Activated CD8-positive, alpha-beta memory T cell treated with anti-CD3 and anti-CD28 coated beads for 1 hour (primary cell): ENCODE measurements at places on chromosomes 6 and 20.

GRCh38 chr6:6758915-6759654, 170.6 kb downstream of the LY86 start:
- DNase-seq: no peak

GRCh38 chr6:138521790-138522189, 22.5 kb upstream of the NHSL1 start:
- no peak for DNase-seq

DNA sequence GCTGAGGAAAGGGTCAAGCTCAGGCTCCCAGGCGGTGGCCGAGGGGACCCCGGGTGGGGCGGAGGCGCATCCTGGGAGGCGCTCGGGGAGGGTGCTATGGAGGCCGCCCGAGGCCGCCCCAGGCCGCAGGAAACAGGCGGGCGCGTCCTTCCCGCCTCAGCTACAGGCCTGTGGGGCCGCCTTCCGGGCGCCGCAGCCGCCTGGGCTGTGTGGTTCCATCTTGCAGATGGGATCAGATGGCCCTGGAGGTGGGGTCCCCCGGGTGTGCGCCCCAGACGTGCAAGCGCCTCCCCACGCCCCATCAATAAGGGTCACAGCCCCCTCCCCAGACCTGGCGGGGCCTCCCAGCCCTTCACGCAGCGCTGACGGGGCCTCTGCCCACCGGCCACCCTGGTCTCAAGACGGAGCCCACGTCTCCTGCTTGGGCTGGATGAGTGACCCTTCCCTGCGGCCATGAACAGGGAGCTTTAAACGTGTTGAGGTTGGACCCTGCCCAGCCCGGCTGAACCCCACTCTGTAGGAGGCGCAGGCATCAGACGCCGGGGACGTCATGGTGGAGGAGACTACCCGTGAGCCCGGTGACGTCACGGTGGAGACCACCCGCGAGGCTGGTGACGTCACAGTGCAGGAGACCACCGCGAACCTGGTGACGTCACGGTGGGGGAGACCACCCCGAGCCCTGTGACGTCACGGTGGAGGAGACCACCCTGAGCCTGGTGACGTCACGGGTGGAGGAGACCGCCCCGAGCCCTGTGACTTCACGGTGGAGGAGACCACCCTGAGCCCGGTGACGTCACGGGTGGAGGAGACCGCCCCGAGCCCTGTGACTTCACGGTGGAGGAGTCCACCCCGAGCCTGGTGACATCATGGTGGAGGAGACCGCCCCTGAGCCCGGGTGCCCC, 267.0 kb downstream of the DLL1 start:
- DNase-seq: no peak

DNA sequence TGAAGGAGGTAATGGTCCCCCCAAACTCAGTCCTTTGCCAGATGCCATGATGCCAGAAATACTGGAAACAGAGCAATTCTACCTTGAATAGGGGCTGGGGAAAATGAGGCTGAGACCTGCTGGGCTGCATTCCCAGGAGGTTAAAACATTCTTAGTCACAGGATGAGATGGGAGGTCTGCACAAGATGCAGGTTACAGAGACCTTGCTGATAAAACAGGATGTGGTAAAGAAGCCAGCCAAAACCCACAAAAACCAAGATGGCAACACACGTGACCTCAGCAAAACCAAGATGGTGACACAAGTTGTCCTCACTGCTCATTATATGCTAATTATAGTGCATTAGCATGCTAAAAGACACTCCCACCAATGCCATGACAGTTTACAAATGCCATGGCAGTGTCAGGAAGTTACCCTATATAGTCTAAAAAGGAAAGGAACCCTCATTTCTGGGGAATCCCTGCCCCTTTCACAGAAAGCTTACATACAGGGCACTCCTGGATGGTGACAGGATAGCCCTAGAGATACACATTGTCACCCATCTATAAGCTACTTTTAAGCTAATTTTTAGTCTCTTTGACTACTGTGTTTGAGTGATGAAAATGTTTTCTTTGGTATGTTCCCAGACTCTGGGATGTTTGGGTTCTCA, 979.7 kb downstream of the TBC1D32 start:
- DNase-seq: no peak

DNA sequence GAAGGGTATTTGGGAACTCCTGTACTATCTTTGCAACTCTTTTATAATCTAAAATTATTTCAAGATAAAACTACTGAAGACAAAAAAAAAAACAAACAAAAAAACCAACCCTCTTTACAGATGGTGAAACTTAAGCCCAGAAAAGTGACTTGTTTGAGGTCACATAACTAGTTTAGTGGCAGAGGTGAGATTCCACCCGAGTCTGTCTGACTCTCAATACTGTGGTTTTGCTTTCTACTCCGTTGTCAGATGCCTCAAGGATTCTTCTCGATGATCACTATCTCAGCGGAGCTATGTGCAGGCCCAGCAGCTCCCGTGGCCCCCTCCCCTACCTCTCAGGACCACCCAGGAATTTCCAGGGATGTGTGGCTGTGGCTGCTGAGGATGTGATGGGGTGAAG, 36.1 kb upstream of the KCNB1 start:
- no peak for DNase-seq

- no peak for DNase-seq
Observed at GRCh38 chr6:143775336-143775735, 67.8 kb upstream of the LTV1 start.

DNA sequence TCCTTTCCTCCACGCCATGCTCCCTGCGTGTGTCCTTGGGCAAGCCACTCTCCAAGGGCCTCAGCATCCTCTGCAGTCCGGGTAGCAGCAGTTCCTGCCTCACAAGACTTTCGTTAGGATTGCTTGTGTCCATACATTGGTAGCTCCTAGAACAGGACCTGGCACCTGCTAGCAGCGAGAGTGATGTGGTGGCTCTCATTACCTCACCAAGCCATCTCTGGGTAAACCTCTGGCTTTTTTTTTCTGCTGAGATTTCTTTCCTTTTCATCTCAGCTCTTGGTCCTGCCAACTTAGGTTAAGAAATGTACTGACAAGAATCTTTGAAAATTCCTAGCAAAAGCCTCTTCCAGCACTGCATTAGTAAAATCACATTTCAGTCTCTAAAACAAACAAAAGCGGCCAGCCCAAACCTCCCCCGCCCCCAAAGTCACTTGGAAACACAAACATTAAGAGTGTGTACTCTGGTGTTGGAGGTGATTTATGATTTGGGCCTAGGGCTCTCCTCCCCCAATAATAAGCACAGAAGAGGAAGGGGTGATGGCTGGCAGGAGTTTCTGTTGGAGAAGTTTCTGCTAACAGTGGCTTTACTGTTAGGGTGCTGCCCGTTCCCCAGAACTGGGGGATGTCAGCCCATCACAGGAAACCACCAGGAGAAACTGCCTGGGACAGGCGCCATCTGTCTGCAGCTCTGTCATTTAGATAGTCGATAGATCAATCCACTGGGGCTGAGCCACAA, 199.2 kb downstream of the CD83 start:
- DNase-seq: no peak

DNA sequence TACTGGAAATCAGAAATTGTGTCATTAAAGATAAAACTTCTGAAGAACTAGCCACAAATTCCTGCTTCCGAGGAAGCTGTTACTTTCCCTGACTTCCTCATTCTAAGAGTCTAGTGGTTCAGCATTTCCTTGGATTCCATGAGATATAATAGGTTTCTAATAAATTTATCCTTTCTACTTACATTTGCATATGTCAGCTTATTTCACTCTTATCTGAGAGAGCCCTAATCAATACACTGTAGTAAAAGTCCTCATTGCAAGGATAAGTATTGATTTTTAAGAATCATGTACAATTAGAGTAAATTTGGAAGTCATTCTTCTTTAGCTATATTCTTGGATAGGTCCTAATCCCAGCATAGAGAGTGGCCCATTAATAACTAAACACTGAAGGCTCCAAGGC, 16.9 kb upstream of the THEMIS start:
- DNase-seq: no peak

DNA sequence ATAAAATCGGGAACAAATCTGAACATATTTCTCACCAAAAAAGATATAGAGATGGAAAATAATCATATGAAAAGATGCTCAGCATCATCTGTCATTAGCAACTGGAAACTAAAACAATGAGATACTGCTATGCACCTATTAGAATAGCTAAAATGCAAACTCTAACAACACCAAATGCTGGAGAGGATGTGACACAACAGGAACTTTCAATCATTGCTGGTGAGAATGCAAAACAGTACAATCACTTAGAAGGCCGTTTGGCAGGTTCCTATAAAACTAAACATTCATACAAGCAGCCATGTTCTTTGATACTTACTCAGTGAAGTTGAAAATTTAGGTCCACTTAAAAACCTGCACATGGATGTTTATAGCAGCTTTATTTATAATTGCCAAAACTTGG, 67.0 kb downstream of the FAM50B start:
- no peak for DNase-seq

DNA sequence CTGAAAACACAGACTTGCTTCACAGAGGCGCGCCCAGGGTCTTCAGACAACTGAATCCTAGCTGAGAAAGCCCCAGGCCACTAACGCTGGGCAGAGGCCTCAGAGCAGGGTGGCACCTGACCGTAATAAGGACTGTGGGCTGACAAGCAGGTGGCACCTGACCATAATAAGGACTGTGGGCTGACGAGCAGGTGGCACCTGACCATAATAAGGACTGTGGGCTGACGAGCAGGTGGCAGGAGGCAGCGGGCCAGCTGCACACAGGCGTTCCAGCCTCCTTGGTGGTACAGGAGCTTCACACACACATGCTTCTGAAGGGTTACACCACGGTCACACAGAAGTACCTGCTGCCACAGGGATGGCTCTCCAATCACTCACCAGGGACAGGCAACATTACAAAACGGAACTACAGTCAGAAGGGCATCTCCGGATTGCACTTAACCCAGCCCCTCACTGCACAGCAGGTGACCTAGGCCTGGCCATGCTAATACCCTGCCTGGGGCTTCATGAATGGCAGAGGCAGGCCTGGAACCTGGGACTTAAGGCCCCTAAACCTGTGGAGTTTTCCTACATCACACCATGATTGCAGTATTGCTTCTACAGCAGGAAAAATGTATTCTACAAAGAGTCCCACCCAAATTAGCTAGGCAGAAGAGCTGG, 50.8 kb downstream of the PSMG4 start:
- DNase-seq: no peak

- DNase-seq: no peak
Observed at GRCh38 chr20:44109951-44110361, 77.0 kb downstream of the JPH2 start.

GRCh38 chr6:509676-510075, 118.1 kb downstream of the IRF4 start:
- no peak for DNase-seq

DNA sequence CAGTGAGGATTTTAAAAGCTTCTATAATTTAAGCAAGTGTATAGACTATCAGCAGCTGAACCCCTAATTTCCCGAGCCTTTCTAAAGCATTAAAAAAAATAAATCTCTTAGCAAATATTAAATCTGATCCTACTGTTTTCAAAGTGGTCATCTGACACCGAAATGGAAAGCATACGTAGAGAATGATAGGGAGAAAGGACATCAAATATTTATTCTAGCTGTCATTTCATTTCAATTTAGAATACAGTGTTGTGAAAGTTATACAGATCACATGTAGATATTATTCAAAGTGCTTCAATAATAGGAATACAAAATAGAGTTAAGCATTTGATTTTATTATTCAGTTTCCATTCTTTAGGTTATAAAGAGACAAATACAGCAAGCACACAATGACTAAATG, 61.9 kb upstream of the PKIB start:
- no peak for DNase-seq

GRCh38 chr20:9032758-9033157, 36.1 kb upstream of the PLCB4 start:
- no peak for DNase-seq

- DNase-seq: no peak
Observed at GRCh38 chr6:69835414-69836179, 30.8 kb upstream of the COL19A1 start.

DNA sequence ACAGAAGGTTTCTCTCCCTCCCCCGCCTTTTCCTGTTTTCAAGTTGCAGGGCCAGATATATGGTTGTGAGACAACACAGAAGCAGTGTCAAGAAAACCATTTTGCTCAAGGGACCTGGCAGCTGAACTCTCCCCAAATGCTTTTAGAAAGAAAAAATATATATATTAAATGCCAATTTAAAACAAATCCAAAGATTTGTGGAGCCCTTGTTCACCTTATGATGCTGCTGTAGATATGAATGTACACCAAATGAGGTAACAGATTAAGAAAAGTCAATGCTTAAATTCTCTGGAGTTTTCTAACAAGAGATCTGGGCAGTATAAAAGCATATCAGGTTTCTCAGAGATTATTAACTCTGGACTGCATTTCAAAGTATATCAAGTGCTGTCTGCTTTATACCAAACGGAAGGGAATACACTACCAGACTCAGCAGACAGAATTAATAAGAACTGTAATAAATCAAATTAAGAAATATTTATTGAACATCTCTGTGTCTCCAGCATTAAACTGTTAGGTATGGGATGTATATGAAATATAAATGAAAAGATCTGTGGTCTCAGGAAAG, 357.5 kb downstream of the HDGFL1 start:
- DNase-seq: no peak

DNA sequence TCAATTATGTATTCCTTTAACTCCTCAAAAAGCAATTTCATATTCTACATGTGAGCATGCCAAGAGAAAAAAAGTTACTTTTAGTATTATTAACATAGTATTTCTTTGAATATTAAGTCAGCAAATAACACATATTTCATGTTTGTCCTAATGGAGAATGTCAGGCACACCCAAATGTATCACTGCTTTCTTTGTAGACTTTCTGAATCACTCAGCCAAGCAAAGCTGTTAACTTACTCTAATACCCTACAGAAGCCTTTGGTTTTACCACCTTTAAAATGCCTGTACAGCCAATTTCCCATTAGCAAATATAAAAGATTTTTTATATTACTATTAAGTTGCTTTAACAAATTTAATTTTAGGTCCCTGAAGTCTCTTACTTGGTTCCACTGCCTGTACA, 23.8 kb downstream of the FRK start:
- DNase-seq: no peak

DNA sequence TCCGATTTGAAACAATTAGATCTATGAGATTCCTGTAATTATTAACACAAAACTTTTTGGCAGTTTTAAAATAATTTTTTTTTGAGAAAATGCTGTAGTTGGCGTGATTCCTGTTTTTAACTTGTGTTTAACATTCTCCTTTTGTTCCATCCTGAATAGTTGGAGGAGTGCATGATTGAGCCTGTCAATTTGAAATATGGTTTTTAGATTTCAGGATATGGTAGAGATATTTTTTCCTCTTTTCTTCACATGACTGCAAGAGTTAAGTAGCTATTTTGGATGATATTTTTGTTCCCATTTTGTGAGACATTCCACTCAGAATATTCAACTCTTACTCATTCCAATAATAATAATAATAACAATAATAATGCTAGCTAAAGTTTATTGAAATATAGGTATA, 241.7 kb upstream of the MAN1A1 start:
- no peak for DNase-seq

GRCh38 chr20:47700327-47700726, 85.0 kb downstream of the SULF2 start:
- DNase-seq: no peak

DNA sequence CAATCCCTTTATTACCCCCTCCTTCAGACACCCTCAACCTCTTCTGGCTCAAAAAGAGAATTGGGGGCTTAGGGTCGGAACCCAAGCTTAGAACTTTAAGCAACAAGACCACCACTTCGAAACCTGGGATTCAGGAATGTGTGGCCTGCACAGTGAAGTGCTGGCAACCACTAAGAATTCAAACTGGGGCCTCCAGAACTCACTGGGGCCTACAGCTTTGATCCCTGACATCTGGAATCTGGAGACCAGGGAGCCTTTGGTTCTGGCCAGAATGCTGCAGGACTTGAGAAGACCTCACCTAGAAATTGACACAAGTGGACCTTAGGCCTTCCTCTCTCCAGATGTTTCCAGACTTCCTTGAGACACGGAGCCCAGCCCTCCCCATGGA, 2.2 kb downstream of the TNF start:
- no peak for DNase-seq

GRCh38 chr6:38316099-38316868, 323.4 kb downstream of the BTBD9 start:
- DNase-seq: no peak
